Astrocyte (in vitro differentiated cells and primary cell): ENCODE measurements at places on chromosomes 4 and X. TPM values are rescaled to one million over a fixed set of nuclear protein-coding genes. Genes with fewer than 3 reads are reported as not detected.

Gene PF4V1
- total RNA-seq: not detected in 2 replicates

Gene RS1
- total RNA-seq: not detected in 2 replicates

Gene ZCCHC18
- total RNA-seq: 0.98 and 2.1 TPM in 2 replicates

Gene ADGRL3
- total RNA-seq: 29.6 and 31.3 TPM in 2 replicates

Gene CTAG2
- total RNA-seq: not detected in 2 replicates

Gene GPR82
- total RNA-seq: not detected in 2 replicates

DNA sequence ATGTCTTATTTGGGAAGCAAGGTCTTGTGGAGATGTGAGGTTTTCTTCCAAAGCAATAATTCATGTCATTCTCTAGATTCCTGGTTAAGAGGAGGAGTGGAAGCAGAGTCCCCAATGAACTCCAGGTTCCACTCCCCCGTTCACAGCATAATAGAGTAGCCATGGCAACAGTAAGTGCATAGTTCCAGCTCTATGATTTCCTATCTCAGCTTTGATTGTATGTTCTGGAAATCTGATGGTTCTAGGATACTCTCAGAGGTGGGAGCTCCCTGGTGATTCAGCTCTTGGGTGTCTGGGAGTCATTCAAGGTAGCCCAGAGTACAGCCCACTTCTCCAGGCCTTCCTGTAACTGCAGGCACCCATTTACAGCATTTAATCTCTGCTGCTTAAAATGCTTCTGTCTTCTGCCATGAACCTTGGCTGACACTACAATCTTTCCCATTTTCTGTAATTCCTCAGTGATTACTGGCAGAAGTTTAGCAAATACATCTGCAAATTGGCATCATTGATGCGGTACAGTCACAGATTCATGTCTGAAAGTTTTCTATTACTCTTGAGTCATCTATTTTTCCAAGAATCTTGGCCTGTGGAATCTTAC lies 242.0 kb downstream of the MAPK10 start:
- H3K4me1 ChIP-seq: peaks cover 18% of the 10 kb centered on the region
- H3K4me3 ChIP-seq: no peak overlapping the region
- peak overlapping the region; percentile 63 for H3K27ac ChIP-seq

DNA sequence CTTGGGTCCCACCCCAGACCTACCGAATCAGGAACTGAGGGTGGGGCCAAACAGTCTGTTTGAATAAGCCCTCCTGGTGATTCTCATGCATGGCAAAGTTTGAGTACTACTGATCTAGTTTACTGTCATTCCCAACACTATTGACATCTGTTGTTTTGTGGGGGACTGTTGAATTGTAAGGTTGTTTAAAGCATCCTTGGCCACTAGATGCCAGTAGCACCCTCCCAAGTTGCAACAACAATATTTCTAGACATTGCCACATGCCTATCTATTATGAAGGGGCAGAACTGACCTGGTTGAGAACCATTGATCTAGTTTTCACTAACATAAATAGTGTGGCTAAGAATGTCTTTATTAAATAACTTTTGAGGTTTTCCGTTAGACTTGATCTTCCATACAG lies 15.1 kb downstream of the TAF9B start:
- no peaks in the 10 kb centered on the region for H3K27me3 ChIP-seq
- no peak for DNase-seq
- H3K4me3 ChIP-seq: no peak overlapping the region
- H3K4me1 ChIP-seq: peaks cover 9% of the 10 kb centered on the region
- H3K36me3 ChIP-seq: peaks cover 32% of the 10 kb centered on the region

DNA sequence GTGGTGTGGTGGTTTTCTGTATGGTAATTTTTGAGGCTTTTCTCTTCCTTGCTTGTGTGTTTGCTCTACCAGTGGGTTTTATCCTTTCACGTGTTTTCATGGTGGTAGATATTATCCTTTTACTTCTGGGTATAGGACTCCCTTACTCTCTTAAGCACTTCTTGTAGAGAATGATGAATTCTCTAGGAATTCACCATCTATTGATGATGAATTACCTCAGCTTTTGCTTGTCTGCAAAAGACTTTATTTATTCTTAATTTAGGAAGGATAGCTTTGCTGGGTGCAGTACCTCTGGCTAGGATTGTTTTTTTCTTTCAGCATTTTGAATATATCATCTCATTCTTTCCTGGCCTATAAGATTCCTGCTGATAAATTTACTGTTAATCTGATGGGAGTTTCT lies 415.3 kb downstream of the PDGFC start:
- H3K36me3 ChIP-seq: no peaks in the 10 kb centered on the region
- no peak overlapping the region for H3K4me3 ChIP-seq
- H3K27me3 ChIP-seq: no peaks in the 10 kb centered on the region
- H3K4me1 ChIP-seq: peaks cover 5% of the 10 kb centered on the region

DNA sequence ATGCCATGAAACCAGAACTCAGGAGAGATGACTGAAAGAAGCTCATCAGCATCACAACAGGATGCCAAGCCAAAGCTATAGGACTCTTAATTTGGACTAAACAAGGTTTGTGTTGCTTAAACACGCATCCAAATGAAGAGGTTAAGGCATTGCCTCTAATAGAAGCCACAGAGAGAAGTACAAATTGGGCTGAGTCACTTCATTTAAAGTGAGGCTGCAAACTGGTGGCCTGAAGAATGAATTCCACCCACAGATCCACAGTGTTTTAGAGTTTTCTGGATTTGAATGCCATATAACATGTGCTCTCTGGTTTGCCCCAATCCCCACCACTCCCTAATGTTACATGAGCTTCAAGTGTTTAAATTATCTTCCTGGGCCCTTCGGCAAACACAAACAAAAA lies 103.5 kb downstream of the FIP1L1 start:
- H3K27ac ChIP-seq: no peak overlapping the region
- no peak overlapping the region for H3K4me3 ChIP-seq
- H3K27me3 ChIP-seq: no peaks in the 10 kb centered on the region
- no peaks in the 10 kb centered on the region for H3K36me3 ChIP-seq

GRCh38 chr4:139672215-139672614 lies 6.6 kb downstream of the MGST2 start:
- DNase-seq: no peak
- H3K4me1 ChIP-seq: no peaks in the 10 kb centered on the region
- H3K27ac ChIP-seq: no peak overlapping the region
- no peaks in the 10 kb centered on the region for H3K27me3 ChIP-seq

DNA sequence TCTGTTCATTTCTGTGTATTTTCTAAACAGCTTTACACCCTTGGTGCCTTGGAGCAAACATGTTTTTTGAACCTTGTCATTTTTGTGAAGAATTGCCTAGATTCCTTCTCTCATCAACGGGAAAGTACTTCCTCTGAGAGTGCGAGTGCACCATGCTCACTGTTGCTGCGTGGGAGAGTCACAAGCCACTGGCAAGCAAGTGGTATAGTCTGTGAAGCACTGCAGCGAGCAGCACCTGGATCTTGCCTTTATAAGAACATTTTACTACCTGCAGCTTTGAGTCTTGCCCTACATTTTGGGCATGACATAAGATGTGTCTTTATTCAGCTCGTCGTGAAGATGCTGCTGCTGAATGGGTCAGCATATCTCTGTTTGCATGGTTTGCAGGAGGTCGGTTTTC lies 44.9 kb downstream of the HADH start:
- DNase-seq: no peak
- H3K36me3 ChIP-seq: peaks cover 3% of the 10 kb centered on the region
- H3K4me3 ChIP-seq: no peak overlapping the region
- H3K27ac ChIP-seq: no peak overlapping the region

DNA sequence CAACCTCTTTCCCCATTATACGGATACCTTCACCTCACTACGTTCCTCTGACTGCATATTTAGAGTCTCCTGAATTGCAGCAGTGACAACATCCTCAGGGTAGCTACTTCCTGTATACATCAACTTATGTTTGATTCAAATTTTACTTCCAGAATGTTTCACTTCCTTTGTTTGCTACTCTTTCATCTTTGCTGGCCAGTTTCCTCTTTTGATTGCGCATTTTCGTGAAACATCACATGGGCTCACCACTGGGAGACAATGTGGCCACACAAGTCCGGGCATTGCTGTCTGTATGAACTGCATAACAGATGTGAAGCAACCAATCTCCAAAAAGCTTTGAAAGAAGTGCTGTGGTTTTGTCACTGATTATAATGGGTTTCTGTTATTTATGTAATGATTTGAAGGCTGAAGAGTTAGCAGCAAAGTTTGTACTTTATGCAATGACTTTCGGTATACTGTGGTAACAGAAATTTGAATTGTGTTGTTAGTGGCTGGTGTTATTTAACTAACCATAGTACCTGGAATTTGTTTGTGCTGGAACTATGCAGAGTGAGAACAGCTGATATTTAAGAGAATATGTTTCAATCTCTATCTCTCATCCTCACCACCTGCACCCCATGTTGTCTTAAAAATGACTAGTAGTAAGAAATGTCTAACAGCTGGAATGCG lies 7.4 kb downstream of the SNCA start:
- peak; percentile 30 for DNase-seq
- no peak overlapping the region for H3K27ac ChIP-seq
- H3K36me3 ChIP-seq: no peaks in the 10 kb centered on the region
- no peak overlapping the region for H3K4me3 ChIP-seq

GRCh38 chr4:85946821-85947220 lies 413.0 kb downstream of the MAPK10 start:
- H3K27ac ChIP-seq: no peak overlapping the region
- peak; percentile 38 for DNase-seq
- no peaks in the 10 kb centered on the region for H3K4me1 ChIP-seq
- no peaks in the 10 kb centered on the region for H3K27me3 ChIP-seq
- H3K4me3 ChIP-seq: no peak overlapping the region
- H3K36me3 ChIP-seq: no peaks in the 10 kb centered on the region

- H3K4me3 ChIP-seq: no peak overlapping the region
- H3K27ac ChIP-seq: no peak overlapping the region
- no peaks in the 10 kb centered on the region for H3K27me3 ChIP-seq
- no peaks in the 10 kb centered on the region for H3K36me3 ChIP-seq
- DNase-seq: no peak
These were observed 104.7 kb downstream of the NKX6-1 start for GRCh38 chr4:84394386-84394785.

GRCh38 chr4:134955059-134955458 lies 753.5 kb upstream of the PABPC4L start:
- no peaks in the 10 kb centered on the region for H3K4me1 ChIP-seq
- no peak overlapping the region for H3K27ac ChIP-seq
- H3K36me3 ChIP-seq: no peaks in the 10 kb centered on the region
- no peaks in the 10 kb centered on the region for H3K27me3 ChIP-seq
- no peak for DNase-seq

DNA sequence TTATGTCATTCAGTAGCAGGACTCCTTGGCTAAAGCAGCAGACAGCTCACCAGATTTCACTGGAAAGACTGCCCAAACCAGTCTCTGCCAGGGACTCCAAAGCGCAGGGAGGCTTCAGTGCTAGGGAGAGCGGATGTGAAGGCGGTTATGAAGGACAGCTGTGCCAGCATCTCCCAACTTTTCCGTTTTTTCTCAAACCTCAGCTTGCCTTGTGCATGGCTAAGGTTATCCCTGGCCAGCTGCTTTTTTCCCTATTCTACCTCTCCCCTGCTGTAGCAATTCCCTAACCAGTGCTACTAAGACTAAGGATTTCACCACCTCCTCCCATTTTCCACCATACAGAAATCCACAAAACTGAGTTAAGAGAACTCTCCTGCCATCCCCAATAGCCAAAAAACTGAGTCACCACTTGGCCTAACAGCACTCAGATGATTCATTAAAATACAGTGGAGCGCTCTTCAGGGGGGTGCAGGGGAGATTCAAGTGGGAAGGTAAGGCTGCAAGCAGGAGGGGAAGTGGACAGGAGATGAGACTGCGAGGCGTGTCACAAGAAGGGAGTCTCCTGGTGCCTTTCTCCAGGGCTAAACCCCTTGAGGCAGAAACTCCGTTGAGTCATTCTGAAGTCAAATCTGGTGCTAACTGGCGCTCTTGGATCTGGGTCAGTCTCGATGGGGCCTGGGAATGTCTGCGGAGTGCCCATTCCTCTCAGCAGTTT lies 90.7 kb downstream of the PALLD start:
- no peaks in the 10 kb centered on the region for H3K36me3 ChIP-seq
- H3K27me3 ChIP-seq: no peaks in the 10 kb centered on the region
- H3K4me1 ChIP-seq: peaks cover 46% of the 10 kb centered on the region
- DNase-seq: peak; percentile 91
- peak overlapping the region; percentile 87 for H3K27ac ChIP-seq

GRCh38 chr4:1042352-1043055 lies 31.1 kb downstream of the FGFRL1 start:
- peaks cover 58% of the 10 kb centered on the region for H3K4me1 ChIP-seq
- no peak overlapping the region for H3K4me3 ChIP-seq
- no peak for DNase-seq
- H3K27ac ChIP-seq: peak overlapping the region; percentile 50

GRCh38 chr4:128355305-128355704 lies 67.7 kb upstream of the PGRMC2 start:
- no peak for DNase-seq
- no peaks in the 10 kb centered on the region for H3K27me3 ChIP-seq
- no peak overlapping the region for H3K4me3 ChIP-seq
- peak overlapping the region; percentile 41 for H3K27ac ChIP-seq

GRCh38 chr4:20196476-20196875 lies 55.2 kb upstream of the SLIT2 start:
- H3K4me3 ChIP-seq: no peak overlapping the region
- H3K27ac ChIP-seq: no peak overlapping the region
- no peaks in the 10 kb centered on the region for H3K36me3 ChIP-seq

DNA sequence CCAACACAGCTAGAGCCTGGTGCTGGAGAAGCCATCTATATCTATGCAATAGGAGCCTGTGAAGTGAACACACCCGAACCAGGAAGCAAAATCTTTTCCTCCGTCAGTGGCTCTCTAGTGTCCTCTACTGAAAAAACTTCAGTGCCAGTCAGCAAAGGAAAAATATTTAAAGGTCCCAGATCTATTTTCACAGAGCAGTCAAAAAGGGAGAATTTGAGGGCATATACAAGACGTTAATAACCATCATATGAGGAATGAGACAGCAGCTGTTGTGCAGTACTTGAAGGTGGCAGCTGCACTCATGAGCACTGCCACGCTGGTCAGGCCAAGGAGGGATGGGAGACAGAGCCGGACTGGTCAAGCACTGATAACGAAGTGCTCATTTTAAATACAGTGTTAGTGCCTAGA lies 14.4 kb downstream of the MCUB start:
- H3K4me1 ChIP-seq: no peaks in the 10 kb centered on the region
- no peak for DNase-seq
- H3K36me3 ChIP-seq: no peaks in the 10 kb centered on the region
- H3K27ac ChIP-seq: no peak overlapping the region
- H3K27me3 ChIP-seq: no peaks in the 10 kb centered on the region
- no peak overlapping the region for H3K4me3 ChIP-seq

GRCh38 chr4:148182230-148182911 lies 259.8 kb downstream of the NR3C2 start:
- H3K4me1 ChIP-seq: no peaks in the 10 kb centered on the region
- no peak overlapping the region for H3K4me3 ChIP-seq
- H3K27me3 ChIP-seq: peaks cover 5% of the 10 kb centered on the region
- no peak for DNase-seq
- H3K36me3 ChIP-seq: no peaks in the 10 kb centered on the region

DNA sequence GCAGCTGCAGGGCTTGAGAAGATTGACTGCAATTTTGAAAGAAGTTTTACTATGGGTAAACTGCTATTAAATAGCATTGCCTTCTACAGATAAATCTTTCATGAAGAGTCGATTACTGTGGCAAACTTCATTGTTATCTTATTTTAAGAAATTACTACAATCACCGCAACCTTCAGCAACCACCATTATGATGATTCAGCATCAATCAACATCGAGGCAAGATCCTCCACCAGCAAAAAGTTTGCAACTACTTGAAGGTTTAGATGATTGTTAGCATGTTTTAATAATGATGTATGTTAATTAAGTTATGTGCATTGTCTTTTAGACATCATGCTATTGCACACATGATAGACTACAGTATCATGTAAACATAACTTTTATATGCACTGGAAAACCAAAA lies 1511.0 kb downstream of the FSTL5 start:
- H3K27me3 ChIP-seq: no peaks in the 10 kb centered on the region
- H3K27ac ChIP-seq: no peak overlapping the region
- no peaks in the 10 kb centered on the region for H3K4me1 ChIP-seq
- no peak for DNase-seq
- no peak overlapping the region for H3K4me3 ChIP-seq
